ENCODE measurements at places on chromosomes 5 and 9. TPM values are rescaled to one million over a fixed set of nuclear protein-coding genes. Genes with fewer than 3 reads are reported as not detected.

GRCh38 chr9:127089631-127090081 lies 32.8 kb downstream of the ANGPTL2 start:
- no peak for DNase-seq

CTXN3 gene
- not detected for total RNA-seq

DNA sequence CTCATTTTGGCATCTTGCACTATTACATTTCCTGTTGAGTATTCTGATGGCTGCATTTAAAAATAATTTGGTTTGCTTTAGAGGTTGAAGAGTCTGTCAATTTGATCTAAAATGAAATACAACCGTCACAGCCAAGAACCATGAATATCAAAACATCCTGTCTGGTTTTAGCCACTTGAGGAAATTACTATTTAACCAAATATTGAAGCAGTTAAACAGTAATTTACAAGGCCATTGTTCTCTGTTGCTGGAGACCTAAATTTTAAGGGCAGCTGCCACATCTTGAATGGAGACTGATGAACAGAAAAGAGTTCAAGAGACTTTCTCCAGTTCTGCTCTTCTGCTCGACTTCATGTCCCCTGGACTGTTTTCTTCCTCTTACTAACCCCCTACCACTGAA lies 549.4 kb downstream of the LRRC70 start:
- no peak for DNase-seq

ZFP37 gene
- 2.2 TPM for total RNA-seq

DNA sequence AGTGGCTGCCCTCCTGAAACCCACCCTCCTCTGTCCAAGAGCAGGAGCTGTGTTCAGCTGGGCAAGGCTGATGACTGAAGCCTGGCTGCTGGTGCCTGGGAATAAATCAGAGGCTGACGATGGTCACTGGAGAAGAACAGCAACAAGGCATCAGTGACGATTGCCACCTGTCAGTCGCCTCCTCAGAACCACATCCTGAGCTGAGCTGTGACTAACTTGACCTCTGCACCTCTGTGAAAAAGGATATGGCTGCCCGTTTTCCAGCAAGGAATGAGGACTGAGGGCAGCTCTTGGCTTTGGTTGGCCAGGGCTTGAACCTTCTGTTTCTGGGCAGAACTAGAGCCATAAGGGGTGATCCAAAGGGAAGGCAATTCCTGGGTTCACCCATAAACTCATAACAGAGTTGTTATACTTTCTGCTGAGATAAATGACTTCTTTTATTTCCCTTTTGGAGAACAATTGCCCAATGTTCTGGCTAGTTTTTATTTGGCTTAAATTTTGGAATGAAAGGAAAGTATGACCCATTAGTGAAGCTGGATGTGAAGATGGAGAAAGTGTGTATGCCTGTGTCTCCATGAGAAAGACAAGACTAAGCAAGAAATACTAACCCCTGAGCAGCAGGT lies 40.1 kb downstream of the TRIP13 start:
- DNase-seq, result no peak

- no peak for DNase-seq
Measured at GRCh38 chr5:122296871-122297270, 15.2 kb upstream of the SNCAIP start.

IL4 gene
- total RNA-seq, result not detected

GRCh38 chr5:74356009-74356695 lies 284.4 kb downstream of the ENC1 start:
- no peak for DNase-seq

DNA sequence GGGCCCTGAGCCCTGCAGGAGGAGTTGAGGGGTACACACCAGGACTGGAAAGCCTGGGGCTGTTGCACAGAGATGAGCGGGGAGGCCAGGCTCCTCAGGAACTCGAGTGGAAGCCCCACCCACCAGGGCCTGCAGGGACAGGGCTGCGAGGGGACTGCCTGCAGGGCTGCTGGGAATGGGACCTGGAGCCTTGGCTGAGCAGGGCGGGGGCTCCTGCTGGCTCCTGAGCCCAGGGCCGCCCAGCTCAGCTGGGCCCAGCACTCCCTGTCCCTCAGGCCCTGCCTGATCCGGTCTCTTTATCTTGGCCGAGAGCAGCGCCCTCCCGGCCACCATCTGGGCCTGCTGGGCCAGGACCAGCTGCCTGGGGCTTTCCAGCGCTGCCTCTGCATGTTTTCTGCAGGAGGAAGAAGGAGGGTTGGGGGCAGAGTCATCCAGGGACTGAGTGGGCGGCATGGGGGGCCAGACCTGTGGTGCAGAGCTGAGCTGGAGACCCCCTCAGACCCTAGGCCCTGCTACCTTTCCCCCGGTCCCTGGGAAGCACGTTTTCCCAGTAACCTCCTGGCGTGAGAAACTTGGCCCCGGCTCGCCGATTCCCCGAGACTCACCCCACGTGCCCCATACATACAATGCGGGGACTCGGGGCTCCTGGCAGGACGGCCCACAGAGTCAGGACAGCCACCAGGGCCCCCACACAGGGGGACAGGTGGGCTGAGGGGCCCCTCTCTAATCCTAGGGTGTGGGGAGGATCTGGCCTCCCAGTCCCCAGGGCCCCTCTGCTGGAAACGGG lies 9.4 kb downstream of the LCN12 start:
- DNase-seq, result no peak

GRCh38 chr5:106459541-106459940 lies 1211.2 kb downstream of the EFNA5 start:
- DNase-seq, result no peak

PSMB7 gene
- 178 TPM for total RNA-seq

DNA sequence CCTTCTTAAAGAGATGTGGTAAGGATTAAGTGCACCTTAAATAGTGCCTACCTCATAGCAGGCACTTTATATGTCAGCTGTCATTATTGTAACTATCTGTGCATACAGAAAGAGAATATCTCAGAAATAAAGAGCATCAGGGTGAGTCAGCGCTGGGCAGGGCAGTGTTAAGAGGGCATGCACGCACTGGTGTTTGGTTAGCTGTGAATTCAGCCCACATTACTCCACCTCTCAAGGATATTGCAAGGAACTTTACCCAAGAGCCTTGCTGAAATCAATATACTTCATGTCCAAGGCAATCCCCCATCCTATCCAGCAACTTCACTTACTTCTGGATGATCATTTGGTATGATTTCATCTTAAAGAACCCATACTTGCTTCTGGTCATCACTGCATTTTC lies 300.9 kb downstream of the NTRK2 start:
- no peak for DNase-seq

SPOCK1 gene
- 84.5 TPM for total RNA-seq

DNA sequence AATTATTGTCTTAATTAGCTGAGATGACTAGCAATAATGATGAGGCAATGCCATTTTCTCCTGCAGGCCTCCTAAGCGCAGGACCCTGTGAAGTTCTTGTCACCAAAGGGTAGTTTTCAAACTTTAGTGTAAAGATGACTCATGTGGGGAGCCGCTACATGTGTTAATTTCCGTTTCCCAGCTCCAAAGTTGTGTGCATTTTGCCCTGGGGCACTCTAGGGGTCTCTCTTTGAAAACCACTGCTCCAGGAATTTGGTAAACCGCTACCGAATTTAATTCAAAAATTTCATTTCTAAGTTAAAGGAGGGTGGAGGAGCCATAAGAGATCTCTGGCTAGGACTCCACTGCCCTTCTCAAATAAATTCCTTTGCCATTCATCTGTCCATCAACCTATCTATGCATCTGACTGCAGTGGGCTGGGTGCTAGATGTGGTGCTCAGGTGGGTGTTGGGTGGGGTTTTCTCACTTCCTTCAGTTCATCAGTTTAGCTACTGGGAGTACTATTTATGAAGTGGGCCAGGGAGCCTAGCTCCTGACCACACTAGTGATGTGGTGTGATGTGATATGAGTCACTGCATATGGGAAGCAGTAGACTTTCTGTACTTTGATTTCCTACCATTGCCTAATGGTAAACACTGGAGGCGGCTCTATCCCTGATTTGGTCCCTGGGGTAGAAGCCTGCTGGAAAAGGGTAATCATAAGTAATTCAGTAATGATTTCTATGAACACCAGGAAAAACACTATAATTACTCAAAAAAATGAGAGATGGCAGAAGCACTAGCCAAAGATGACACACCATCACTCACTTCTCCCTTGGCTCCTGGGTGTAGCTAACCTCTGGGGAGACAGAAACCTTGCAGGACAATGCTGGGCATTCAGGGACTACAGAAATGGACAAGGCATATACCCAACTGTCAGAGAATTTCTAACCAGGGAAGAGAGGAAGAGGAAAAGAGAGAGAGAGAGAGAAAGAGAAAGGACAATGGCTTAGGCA lies 4.0 kb upstream of the ZSWIM6 start:
- DNase-seq, result no peak

DNA sequence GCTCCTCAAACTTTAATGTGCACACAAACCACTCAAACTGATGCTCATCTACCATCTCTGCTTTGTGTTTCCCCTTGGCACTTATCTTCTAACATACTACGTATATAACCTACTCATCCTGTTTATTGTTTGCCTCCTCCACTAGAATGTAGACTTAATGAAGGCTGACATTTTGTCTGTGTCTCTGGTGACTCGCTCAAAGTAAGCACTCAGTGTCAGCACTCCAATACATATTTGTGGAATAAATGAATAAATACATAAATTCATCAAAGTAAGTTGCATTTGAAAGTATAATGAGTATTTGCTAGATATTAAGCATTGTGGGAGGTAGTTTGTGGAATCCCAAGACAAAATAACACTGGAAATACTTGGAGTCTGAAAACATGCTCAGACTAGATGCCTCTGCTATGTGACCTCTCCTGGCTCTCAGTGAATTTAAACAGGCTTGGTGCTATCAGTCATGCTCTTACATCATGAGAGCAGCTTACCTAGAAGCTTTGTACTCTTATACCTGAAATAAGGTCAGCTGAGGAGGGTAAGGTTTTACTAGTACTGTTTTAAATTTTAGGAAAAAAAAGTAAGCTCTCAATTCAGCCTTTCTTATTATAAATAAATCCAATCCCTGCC lies 37.0 kb upstream of the RANBP6 start:
- no peak for DNase-seq

GRCh38 chr5:147893820-147894219 lies 12.5 kb downstream of the C5orf46 start:
- DNase-seq, result no peak

DNA sequence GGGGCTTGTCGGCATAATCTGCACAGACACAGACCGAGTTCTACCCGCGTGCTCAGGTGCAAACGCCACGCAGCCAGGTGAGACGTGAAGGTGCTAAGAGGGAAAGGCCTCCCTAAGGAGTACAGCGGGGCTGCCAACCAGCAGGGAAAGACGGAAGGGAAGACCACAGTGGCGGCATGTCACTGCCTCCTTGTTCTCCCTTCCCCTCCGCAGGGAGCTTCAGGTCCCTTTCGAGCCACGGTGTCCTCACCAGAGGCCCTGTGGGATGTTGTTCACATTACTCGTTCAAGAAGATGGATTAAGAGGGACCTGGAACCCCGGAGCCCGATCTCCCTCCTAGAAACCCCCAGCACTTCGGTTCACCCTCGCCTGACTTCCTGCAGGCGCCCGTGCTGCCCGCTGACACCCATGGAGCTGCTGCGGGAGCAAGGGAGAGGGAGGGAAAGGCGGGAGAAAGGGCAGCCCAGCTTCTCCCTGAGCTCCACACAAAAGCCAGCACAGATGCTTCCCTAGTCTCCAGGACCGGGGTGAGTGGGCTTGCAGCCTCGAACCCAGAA lies 686 bp downstream of the BRD9 start:
- no peak for DNase-seq

PCDHA9 gene
- not detected for total RNA-seq

DNA sequence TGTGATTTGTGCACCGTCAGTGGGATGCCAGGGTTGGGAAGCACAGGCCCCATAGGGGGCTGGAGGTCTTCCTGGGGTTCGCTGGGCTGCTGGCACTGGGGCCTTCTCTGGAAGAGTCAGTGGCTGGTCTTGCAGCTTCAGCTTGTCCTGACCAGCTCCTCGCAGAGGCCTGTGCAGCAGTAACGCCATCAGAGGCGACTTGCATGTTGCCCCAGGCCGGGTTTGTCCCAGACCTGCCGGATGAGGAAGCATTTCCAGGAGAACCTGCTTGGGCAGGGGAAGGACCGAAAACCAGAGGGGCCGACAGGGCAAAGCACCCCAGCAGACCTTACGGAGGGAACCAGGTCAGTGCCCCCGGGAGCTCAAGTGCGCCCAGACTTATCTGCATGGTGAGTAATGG lies 54.7 kb upstream of the IRX2 start:
- DNase-seq, result no peak

PAEP gene
- not detected for total RNA-seq

DNA sequence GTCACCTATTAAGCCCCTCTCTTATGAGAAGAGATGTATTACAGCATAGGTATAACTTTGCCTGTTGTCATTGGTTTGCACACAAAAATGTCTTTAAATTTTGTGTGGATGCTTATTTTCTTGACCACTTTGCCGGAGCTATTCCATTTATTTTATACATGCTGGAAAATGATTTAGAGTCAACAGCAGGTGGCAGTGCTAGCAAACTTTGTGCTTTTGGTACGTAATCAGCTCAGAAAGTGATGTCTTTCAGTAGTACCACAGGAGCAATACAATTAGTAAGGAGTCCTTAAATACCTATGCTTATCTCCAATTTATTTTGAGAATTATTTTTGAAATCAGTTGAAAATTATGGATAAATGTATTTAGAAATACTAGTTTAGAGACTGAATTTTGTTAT lies 19.8 kb upstream of the NUDT12 start:
- no peak for DNase-seq

- no peak for DNase-seq
Measured at GRCh38 chr5:56025151-56025885, 30.6 kb upstream of the IL6ST start.

DNA sequence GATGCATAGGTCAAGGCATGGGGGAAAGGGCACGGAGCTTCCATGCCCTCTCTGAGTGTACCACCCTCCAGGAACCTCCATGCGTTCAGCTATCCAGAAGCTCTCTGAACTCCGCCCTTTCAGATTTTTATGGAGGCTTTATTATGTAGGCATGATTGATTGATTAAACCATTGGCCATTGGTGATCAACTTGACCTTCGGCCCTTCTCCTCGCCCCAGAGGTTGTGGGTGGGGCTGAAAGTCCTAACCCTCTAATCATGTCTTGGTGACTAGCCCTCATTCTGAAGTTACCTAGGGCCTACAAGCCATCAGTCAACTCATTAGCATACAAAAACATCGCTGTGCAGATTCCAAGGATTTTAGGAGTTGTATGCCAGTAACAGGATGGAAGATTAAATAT lies 323.7 kb upstream of the KLF4 start:
- no peak for DNase-seq

SLC4A9 gene
- total RNA-seq, result not detected

GAPT gene
- total RNA-seq, result 0.20 TPM

GRCh38 chr5:177475563-177476427 lies 2.4 kb upstream of the DBN1 start:
- no peak for DNase-seq

GRCh38 chr5:36717131-36717695 lies 110.8 kb downstream of the SLC1A3 start:
- DNase-seq, result no peak

CD14 gene
- 25.0 TPM for total RNA-seq

DNA sequence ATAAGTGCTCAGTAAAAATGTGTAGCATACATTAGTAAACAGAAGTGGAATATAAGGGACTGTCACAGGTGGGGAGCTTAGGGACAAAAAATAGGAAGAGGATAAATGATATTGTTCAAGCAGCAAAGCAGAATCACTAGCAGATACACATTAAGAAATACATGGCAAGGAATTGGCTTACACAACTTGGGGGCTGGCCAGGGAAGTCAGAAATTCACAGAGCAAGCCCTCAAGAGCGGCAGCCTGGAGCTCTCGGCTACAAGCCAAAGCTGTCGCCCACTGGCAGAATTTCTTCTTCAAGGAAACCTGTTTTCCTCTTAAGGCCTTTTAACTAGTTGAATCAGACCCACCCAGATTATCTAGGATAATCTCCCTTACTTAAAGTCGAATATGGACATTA lies 73.0 kb upstream of the SMIM23 start:
- peak; percentile 46 for DNase-seq
